ENCODE measurements at places on chromosomes 16 and 17.

DNA sequence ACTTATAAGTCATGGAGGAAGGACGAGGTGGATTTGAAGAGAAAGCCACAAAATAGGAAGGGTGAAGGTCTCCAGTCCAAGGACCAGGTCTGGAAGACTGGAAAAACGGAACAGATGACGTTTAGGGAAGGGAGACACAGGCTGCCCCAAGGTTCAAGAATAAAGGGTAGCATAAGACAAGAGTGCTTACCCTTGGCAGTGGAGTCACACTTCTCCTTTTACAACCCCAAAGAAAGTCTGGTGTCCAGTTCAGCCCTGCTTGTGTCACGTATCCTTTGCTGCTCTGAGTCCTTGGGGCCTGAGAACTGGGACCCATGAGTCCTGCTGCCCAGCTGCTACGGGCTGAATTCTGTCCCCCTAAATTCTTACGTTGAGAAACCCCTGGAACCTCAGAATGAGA, 13.0 kb upstream of the GGA2 start:
- DNase-seq: no peak

- no peak for DNase-seq
Observed at GRCh38 chr17:64171041-64171440, 41.1 kb upstream of the ERN1 start.

GRCh38 chr16:24900230-24900629, 54.5 kb downstream of the SLC5A11 start:
- no peak for DNase-seq

- no peak for DNase-seq
Observed at GRCh38 chr17:68152161-68152571, 95.7 kb upstream of the AMZ2 start.

DNA sequence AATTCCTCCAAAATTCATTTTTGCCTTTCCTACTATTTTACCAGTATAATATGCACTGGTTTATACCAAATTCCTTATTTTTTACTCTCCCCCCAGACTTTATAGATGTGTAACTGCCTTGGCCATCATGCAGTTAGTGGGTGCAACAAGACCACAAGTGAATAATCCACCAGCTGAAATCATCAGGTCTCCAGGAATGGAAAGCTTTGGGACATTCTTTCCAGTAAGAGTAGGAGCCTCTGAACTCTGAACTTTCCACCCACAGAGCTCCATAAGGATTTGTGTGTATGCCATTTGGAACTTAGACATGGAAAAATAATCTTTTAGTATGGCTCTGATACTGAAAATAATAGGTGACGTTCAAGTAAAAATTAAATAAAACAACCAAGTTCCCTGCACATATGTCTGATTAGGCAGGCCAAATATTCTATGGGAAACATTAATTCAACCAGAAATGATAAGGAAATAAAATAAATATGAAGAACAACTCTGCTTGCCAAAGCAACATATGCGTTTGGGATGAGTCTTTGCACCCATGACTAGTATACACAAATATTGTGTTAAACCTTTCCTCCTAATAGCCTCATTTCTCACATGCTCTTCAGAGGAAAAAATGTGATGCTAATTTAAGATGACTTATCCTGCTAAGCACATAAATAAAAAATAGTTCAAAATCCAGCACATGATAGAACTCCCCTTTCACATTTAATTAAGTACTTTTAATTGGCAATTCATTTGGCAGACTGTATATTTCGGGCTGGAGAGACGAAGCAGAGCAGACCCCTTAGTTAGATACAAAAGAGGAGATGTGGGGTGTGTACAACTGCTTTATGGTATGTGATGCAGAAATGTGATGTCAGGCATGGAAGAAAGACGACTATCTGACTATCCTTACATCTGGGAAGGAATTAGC, 11.6 kb upstream of the LYRM9 start:
- no peak for DNase-seq

- no peak for DNase-seq
Observed at GRCh38 chr17:10067446-10068143, 130.8 kb downstream of the GAS7 start.

DNA sequence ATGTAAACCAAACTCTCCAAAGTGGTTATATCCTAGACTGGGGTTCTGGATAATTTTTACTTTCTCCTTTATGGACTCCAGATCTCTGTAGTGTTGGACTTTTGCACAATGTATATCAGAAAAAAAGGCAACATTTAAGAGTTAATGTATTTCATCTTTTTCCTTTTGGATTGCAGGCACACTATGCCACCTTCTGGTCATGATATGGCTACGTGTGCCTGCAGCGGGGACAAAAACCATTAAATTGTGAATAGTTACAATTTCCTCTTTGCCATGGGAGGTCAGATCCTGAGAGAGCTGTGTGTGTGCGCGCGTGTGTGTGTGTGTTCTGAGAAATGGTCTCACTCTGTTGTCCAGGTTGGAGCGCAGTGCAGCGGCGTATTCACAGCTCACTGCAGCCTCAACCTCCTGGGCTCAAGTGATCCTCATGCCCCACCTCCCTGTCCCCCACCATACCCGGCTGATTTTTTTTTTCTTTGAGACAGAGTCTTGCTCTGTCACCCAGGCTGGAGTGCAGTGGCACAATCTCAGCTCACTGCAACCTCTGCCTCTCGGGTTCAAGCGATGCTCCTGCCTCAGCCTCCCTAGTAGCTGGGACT, 4.3 kb upstream of the SGF29 start:
- no peak for DNase-seq

GRCh38 chr16:69513180-69513966, 52.4 kb upstream of the NFAT5 start:
- no peak for DNase-seq

GRCh38 chr17:12979826-12980500, 37.9 kb downstream of the ELAC2 start:
- DNase-seq: no peak

DNA sequence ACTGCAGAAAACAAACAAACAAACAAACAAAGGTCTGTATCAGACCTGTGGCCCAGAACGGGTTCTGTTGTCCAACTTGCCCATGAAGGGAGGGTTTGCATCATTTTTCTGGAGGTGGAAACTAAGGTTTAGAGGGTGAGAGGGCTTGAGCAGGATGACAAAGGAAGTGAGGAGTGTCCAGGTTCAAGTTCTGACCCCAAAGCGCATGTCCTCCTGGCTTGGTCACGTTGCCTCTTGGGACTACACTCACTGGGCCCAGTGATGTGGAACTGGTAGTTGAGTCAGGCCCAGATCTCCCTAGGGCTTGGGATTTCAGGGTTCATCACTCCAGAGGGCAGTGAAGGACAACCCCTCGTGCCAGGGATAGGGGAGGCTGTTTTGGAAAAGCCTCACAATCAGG, 1.8 kb downstream of the SREBF1 start:
- no peak for DNase-seq

DNA sequence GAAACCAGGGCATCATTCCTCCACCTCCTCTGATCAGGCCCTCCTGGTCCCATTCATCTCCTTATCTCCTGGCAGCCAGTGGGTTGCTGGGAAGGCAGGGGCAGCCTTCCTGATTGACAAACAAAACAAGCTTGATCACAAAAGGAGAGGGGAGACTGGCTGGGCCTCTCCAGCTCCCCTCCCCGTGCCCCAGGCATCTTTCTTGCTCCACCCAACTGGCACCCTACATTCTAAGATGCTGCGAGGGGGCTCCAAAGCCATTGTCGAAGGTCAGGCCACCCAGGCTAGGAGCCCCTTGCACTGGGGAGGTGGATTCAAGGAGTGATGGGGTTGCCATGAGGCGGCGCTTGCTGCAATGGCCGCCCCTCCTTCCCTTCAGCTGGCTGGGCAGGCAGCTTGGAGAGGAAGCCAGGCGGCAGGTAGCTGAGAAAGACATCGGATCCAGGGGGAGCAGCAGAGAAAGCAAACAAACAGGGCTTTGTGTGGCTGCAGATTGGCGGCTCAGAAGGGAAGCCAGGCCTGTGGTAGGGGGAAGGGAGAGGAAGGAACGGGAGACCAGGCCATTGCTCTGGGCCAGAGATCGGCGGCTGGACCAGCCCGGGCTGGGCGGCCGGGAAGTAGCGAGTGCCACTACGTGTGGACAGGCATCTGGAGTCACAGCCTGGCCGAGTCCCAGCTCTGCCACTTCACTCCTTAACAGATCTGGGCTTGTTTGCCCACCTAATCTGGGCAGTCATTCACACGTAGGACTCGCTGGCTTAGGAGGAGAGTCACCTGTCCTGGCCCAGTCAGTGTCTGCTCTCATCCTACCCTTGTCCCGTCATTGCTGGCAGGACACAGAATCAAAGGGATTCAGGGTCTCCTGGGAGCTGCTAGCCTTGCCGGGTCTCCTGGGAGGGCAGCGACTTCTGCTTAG, 12.3 kb downstream of the RAI1 start:
- peak; percentile 45 for DNase-seq

Data from hematopoietic multipotent progenitor cell treated with erythropoietin and hydrocortisone succinate and interleukin-3 and kit ligand, for 15 days (in vitro differentiated cells).